ENCODE measurements at places on chromosomes 1 and 21. TPM values are rescaled to one million over a fixed set of nuclear protein-coding genes. Genes with fewer than 3 reads are reported as not detected.

The KIAA0319L gene
- 41.3 TPM for polyA plus RNA-seq

GRCh38 chr1:85047472-85048295 is 616 bp downstream of the MCOLN3 start:
- peak; percentile 16 for DNase-seq

The SPATA17 gene
- 2.3 TPM for polyA plus RNA-seq

The NBPF3 gene
- 12.6 TPM for polyA plus RNA-seq

GRCh38 chr1:62138029-62138428 is 56.6 kb upstream of the L1TD1 start:
- DNase-seq: no peak

DNA sequence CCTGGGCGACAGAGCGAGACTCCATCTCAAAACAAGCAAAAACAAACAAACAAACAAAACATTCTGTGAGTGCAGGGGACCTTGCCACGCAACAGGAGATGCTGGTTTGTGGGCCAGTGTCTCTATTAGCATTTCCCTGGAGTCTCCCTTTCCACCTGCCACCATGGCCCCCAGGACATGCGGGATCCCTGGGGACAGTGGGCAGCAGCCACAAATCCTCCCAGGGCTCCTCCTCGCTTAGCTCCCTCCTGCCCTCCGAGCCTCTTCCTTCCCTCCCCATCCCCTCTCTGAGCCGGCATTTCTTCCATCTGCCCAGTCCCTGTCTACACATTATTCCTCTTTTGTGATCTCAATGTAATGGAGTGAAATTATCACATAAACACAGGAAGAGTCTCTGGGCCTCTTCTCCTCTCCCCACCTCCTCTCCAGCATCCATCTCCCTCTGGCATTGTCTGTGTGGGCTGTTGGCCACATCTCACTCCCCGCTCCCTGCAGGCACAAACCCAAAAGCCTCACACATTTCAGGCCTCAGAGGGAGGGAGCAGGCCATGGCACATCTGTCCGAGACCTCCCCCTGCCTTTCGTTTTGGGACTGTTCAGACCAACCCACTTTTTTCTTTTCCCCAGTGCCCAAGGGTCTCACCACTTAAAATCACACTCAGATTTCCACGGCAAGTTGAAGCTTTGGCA is 144.3 kb downstream of the MIS18A start:
- no peak for DNase-seq

The KCNA3 gene
- polyA plus RNA-seq: 0.18 TPM

- DNase-seq: no peak
Observed at GRCh38 chr1:231557898-231558707, 29.6 kb downstream of the TSNAX start.

DNA sequence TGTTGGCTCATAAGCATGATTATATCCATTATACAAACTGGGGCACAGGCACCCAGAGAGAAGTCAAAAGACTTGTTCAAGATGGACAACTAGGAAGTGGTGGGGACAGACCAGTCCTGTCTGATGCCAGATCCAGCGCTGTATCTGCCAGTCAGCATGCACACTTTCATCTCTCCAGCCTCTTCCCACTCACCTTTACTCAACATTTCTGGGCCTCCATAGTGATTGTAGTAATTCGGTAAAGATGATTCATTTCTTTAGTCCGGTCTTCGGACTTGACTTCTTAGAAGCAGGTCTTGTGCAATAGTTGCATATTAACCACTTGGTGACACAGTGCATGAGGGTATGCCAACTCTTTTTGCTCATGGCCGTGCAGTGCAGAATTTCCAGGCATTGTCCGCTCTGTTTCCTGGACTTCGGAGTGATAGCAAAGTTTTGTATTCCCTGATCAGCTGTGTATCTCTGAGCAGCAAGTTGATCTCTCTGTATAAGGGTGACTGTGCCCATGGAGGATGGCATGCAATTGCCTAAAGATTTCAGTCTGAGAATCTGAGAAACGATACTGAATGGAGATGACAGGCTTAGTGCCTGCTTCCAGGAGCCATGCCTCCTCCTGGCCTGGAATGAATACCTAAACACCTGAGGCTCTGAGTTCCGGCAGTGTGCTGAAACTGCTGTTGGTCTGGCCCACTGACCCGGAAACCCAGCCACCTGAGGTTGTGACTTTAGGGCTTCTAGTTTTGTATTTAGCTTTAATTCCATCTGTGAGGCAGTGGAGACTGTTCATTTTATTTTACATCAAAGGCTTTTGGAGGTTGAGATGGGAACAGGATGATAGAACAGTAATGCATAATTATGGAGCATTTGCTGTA is 39.0 kb downstream of the GALNT2 start:
- no peak for DNase-seq

- DNase-seq: no peak
Observed at GRCh38 chr1:161229896-161230295, 4.0 kb downstream of the TOMM40L start.

GRCh38 chr1:196181594-196181878 is 426.7 kb downstream of the KCNT2 start:
- DNase-seq: no peak

DNA sequence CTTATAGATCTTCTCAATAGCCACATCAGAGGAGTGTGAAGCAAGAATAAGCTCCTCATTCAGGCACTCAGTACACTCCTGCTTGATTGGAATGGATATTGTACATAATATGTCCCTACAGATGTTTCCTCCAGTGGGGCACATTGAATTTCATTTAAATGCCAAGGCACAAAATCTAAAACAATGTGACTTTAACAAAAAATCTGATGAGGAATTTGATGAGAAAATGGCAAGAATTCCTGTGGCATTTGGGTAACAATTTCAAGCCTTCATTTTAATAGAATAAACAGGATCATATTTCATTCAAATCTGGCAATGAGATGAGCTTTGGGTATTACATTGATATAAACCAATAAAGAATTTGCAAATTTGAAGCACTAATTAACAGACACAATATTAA is 307.7 kb upstream of the PKN2 start:
- DNase-seq: no peak

GRCh38 chr1:23555270-23555985 is 3.9 kb downstream of the ID3 start:
- no peak for DNase-seq

GRCh38 chr1:22553104-22553880 is 10.0 kb upstream of the EPHA8 start:
- DNase-seq: no peak
